ENCODE measurements at places on chromosomes 12 and 14.
A peak's percentile ranks its signal among the peaks of the same experiment; 100 is the strongest.

- no peak for DNase-seq
Observed at GRCh38 chr12:54220567-54220966, 31.8 kb upstream of the SMUG1 start.

GRCh38 chr12:19518209-19518608 is 78.9 kb downstream of the AEBP2 start:
- no peak for DNase-seq

GRCh38 chr14:75341620-75342019 is 63.0 kb downstream of the FOS start:
- DNase-seq = no peak

DNA sequence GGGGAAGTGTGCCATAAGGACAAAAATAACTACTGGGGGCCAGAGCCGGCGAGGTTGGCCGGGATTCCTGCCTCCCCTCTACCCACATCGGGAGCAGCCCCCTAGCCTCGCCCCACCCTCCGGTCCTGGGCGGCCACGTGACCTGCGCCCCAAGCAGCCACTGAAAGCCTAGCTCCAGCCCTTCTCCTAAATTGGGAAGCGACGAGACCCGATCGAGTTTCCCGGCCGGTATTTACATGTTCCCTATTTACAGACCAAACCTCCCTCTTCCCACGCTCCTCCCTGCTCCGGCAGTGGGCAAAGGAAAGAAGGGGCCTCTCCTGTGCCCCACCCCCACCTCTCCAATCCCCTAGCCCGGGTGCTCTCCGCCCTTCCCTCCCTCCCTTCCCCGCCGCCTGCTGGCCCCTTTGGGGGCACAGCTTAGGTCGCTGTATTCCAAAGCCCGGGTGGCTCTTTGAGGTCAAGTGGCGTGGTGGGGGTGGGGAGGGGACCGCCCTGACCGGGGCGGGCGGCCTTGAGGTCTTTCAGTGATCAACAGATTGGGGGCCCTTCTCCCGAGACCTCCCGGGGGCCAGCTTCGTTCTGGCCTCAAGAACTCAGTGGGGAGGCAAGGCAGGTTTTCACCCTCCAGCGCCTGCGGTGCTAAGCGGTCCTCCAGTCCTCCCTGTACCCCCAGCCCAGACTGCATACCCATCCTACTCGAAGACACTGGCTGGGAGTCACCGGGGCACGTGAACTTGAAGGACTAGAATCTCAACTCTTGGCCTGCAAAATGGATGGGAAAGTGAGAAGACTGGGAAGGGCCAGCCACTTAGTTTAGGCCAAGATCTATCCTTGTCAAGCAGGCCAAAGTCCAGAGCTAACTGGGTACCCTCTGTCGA is 6.3 kb upstream of the CTDSP2 start:
- DNase-seq = no peak

GRCh38 chr12:106841510-106842302 is 67.2 kb downstream of the RIC8B start:
- DNase-seq = peak; percentile 1

- no peak for DNase-seq
Observed at GRCh38 chr12:116302166-116303058, 24.9 kb upstream of the MED13L start.

DNA sequence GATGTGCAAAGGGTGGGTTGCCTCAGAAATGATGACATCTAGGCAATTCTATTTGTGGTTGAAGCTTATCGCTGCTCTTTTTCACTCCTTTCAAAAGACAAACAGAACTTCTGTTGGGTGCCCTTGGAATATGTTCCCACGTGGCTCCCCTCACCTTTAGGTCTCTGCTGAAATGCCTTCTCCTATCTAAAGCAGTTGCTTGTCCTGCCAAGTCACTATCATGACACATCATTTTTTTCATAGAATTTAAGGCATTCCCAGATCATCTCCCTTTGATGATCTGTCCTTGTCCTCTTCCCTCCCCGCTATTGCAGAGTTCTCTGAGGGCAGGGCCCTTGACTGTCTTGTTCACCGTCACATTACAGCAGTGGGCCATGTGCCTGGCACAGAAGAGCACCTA is 75.7 kb downstream of the PTPRB start:
- no peak for DNase-seq

GRCh38 chr12:52203079-52203921 is 11.5 kb upstream of the KRT80 start:
- DNase-seq = no peak

- DNase-seq = no peak
Observed at GRCh38 chr12:130799051-130799450, 40.0 kb downstream of the STX2 start.

DNA sequence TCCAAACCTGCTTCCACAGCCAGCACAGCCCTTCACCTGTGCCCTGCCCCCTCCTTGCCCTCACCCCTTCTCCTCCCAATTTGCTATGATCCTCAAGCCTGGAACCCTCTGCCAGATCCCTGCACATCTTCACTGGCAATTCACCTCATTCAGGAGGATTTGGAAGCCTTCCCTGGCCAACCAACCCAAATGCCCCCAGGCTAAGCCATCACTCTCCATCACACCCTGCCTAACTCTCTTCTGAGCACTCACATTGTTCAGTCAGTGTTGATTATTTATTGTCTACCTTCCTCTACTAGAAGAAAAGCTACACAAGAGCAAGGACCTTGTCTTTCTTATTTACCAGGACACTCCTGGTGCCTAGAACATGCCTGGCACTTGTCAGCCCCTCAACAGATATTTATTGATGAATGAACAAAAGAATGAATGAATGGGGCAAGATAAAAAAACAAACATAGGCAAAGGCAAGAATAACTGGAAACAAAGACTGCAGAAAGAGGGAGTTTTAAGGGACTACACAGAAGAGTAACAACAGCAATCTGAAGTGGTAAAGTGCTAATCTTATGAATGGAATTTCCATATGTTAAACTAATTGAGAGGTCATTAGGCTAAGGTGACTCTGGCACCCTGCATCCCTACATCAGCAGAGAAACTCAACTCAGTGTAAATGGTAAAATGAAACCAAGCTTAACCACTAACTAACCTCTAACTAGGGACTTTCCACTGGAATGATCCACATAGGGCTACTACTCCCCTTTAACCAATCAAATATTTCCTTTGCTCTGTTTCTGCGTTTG is 33.4 kb downstream of the TMTC1 start:
- DNase-seq = no peak

- no peak for DNase-seq
Observed at GRCh38 chr14:96421236-96421635, 29.3 kb downstream of the AK7 start.

- no peak for DNase-seq
Observed at GRCh38 chr12:113634474-113634873, 162.8 kb upstream of the LHX5 start.

DNA sequence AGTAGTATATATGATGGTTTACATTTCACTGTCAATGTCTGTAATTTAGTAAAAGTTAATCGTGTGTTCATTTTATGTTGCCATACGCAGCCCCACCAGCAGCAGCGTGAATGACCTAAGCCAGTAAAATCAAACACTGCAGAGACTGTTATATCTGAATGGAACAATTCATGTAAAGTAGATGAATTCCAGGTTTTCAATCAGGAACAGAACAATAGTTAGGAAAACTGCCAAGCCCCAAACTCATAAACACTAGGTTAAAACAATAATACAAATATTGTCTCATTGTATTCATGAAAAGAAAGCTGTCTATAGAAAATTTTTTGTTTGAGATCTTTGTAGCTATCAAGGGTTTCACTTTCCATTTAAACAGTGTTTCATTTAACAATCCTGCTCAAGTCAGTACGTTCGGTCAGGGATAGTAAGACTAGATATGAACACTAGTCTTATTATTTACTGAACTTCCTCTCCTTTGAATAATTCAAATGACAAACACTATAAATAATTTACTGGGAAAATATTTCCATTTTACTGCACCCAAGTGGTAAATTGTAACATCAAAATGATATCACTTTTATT is 256.8 kb upstream of the FLRT2 start:
- DNase-seq = no peak

DNA sequence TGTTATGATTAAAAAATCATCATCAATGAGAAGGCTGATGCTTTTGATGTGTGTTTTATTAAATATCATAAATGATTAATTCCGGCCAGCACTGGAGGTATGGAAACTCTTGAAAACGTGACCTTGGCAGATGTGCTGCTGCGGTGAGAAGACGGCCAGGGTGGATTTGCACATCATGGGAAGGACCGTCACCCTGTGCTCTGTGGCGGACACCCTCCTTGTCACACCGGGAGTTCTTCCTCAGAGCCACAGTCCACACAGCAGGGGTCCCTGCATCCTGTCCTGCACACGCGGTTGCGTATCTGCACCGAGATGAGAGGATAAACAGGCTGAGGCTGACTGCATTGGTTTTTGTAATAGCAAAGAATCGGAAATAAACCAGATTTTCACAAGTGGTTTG is 33.5 kb downstream of the FZD10 start:
- DNase-seq = no peak

GRCh38 chr12:110345963-110346362 is 57.5 kb downstream of the ANAPC7 start:
- no peak for DNase-seq

- DNase-seq = no peak
Observed at GRCh38 chr12:131045705-131046460, 92.2 kb downstream of the ADGRD1 start.

DNA sequence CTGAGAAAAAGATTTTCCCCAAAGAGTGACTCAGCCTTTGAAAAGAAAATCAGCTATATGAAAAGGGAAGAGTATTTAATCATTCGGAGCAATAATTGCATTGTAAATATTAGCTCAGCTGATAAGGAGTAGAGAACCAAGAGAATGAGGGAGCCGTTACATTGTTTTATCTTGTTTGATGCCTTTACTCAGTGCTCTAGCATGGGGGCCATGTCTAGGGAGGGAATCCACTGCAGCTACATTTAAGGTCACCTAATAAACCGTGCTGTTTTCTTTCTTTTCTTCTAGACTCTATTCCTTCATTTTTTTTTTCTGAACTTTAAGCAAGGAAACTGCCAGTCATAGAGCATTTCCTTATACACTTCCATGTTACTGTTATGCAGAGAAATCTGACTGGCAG is 447.0 kb downstream of the DIO2 start:
- no peak for DNase-seq

GRCh38 chr14:65772921-65773574 is 360.5 kb downstream of the FUT8 start:
- DNase-seq = no peak

GRCh38 chr14:94890785-94891184 is 120.9 kb upstream of the GSC start:
- DNase-seq = no peak

GRCh38 chr12:25089738-25090137 is 105.2 kb downstream of the DNAI7 start:
- DNase-seq = no peak

GRCh38 chr12:64456119-64456518 is 4.2 kb downstream of the TBK1 start:
- no peak for DNase-seq

DNA sequence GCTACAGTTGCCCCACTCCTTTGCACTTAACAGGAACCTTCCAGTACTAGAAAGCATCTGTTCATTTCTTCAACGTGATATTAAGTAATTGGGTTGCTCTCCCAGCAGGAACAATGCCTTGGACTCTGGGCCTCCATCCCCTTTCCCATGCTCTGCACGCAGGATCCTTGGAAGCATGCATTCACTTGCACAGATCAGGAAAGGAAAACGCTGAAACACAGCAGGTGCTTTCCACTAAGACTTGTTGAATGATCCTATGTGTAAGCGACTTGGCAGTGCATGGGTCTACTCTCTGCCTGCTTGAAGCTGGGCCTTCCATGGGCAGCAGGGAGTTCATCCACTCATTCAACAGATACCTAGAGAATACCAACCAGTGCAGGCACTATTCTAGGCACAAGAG is 2.3 kb downstream of the LTBP2 start:
- DNase-seq = no peak

DNA sequence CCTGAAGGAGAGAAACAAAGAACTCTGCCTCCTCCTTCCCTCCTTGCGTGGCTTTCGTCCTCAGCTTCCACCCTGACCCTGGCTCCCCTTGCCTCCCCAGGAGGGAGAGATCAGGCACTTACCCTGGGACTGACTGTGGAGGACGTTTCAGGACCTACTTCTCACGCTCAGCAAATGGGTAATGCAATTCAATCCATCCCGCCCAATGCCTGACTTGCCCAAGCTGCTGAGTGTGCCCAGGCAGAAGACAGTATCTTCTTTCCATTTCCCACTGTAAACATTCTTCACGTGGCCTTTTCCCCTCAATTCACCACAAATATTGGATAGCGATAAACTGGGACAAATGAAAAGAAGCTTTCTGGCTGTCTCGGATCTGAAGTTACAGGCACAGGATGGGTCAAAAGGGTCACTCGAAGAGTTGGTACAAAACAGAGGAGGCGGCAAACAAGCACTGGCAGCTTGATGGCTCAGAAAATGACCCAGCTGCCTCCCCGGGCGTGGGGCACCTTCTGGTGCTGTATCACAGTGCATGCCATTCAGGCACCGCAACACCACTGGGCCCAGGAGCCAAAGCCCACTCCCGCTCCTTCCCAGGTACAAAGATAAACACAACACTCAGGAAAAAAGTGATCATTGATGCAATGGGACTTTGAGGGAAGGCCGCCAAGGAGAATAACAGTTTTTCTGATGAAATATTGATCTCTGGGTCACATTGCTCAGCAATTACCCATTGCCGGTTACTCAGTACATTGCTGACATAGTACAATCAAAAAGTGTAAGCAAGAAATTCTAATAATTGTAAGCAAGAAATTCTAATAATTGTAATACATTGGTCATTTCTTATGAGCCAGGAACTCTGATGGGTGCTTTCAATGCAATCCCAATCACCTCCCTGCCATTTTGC is 65.8 kb downstream of the TRIM9 start:
- DNase-seq = no peak

GRCh38 chr14:78238141-78238540 is 68.0 kb downstream of the NRXN3 start:
- no peak for DNase-seq

GRCh38 chr14:104075530-104076151 is 9.9 kb upstream of the ASPG start:
- no peak for DNase-seq

GRCh38 chr14:105053996-105054395 is 11.2 kb downstream of the GPR132 start:
- DNase-seq = no peak

GRCh38 chr12:121248622-121249021 is 38.7 kb downstream of the P2RX4 start:
- DNase-seq = no peak

- no peak for DNase-seq
Observed at GRCh38 chr12:85352016-85352415, 72.0 kb downstream of the ALX1 start.

DNA sequence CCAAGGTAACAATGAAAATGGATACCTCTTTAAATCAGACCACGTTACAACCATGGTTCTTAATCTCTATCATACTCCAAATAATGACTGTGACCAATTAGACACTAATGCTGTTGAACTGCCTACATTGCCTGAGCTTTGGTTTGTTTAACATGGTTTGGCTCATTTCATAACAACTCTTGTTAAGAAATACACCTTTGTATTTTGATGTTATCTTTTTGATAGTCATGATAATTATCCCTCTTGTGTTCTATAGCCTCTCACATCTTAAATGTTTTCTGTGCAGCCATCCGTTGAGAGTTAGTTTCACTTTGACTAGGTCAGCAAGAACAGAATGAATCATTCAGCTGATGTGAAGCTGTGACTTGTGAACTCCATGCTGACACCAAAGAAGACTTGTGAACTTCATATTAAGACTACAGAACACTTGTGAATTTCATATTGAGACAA is 75.5 kb upstream of the RERGL start:
- DNase-seq = no peak
